ENCODE measurements at places on chromosomes 6 and 20. TPM values are rescaled to one million over a fixed set of nuclear protein-coding genes. Genes with fewer than 3 reads are reported as not detected.

DNA sequence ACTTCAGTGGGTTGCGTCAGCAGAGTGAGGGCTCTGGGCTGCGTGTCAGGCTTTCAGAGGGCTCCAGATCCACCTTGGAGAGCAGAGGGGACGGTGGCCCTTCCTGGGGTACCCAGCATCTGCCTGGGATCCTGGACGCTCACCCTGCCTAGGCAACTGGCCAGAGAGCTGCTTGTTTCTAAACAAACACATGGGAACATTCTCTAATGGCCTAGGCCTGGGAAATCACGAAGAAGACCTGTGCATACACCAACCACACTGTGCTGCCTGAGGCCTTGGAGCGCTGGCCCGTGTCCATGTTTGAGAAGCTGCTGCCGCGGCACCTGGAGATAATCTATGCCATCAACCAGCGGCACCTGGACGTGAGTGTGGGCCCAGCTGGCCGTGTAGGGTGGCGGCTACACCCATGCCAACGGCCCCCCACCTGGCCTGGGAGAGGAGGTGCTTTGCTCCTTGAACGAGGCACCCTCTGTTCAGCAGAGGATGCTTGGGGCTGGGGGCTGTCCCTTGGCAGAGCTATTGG is 32.2 kb downstream of the PYGB start:
- DNase-seq, result peak; percentile 29

SEMG1 gene
- total RNA-seq, result not detected

NKX2-2 gene
- total RNA-seq, result not detected

KCNK16 gene
- not detected for total RNA-seq

GRCh38 chr20:24608926-24609667 is 139.7 kb downstream of the SYNDIG1 start:
- DNase-seq, result no peak

CLPSL2 gene
- not detected for total RNA-seq

- no peak for DNase-seq
Measured at GRCh38 chr6:33677143-33677660, 34.3 kb downstream of the UQCC2 start.

CFAP206 gene
- total RNA-seq, result not detected

GRCh38 chr20:2817341-2817726 is 1.2 kb downstream of the TMEM239 start:
- no peak for DNase-seq

XKR7 gene
- total RNA-seq, result 0.02 TPM

DNA sequence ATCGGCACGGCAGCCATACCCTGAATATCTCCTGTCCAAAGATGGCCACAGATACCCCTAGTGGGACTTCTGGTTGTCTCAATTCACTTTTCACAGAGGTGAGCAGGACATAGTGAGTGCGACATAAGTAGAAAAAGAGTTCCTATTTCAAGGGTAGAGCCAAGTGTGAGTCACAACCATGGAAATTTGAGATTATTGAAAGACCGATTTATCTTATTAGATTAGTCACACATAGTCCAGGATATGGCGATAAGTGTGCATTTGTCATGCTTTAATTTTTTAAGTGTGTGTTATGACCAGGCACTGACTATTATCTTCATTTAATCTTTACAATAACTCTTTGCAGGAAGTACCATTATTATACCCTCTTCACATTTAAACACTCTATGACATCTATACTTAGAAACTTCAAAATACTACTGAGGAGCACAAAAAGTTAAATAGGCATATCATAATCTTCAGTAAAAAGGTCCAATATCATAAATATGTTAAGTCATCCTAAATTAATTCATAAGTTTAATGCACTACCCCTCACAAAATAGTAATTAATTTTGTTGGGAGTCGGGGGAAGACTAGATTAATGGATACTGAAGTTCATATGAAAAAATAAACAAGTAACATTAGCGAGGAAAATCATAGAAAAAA is 13.4 kb upstream of the TNFAIP3 start:
- no peak for DNase-seq

DNA sequence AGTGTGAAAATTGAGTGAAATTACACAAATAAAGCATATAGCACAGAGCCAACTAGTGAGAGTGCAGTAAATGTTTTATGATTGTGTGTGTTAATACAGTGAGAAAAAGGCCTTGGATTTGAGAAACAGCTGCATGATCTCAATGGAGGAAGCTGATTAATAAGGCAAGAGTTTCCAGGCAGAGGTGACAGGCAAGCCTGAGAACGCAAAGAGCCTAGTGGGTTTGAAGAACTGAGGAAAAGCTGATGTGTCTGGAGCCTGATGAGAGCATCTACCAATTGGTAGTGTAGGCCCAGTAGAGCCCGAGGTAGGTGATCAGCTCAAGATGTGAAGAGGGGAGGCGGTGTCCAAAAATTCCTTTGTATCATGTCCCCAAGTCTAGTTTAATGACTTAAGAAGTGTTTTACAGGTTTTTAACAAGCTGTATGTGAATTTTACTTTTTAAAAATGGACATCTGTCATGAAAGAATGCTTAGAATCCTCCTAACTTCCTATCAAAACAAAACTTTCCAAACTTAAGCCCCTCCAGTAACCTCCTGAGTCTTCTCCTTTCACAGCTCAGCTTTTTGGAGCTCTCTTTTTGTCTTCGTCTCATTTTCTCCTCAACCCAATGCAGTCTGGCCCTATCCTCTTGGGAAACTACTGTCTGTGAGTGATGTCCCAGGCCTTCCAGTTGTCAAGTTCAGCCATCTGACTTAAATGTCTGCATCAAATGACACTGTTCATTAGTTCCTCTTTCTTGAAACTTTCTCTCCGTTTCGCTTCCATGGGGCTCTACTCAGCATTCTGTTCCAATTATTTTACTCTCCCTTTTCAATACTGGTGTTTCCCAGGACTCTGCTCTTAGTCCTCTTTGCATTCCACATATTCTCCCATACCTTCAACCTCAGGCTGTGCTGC is 1.2 kb downstream of the CDC40 start:
- DNase-seq, result no peak

- no peak for DNase-seq
Measured at GRCh38 chr6:111861431-111861885, 11.8 kb downstream of the FYN start.

SLC22A7 gene
- not detected for total RNA-seq

DNA sequence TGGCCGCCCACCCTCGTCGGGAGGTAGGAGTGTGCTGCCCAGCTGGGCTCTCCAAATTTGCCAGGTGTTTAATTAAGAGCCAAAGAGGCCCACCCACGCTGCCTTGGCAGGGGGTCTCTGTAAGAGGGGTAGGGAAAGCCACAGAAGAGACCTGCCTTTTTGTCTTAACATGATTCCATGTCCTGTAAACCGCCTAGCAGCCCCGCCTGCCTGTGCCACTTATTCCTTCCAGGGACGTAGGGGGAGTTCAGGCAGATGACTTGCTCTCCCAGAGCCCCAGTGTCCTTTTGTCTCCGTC is 2.1 kb downstream of the FAM210B start:
- no peak for DNase-seq

WFDC10B gene
- total RNA-seq, result not detected

DNA sequence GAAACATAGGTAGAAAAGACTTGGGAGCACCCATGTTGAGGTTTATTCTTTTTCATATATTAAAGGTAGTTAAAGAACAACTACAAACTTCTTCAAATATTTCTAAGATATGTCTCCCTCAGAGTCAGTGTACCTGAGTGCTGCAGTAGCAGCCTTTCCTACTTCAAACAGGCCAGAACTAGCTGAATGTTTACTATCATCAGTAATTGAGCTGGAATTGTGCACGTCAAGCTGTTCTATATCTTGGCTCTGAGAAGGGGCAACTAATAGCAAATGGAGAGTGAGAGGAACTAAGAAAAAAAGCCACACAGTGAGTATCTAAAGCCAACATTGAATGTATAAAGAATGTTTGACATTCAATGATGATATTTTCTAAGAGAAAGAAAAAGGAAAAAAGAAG is 21.7 kb downstream of the MTCL3 start:
- no peak for DNase-seq

- no peak for DNase-seq
Measured at GRCh38 chr6:15430931-15431405, 185.1 kb downstream of the JARID2 start.

DNA sequence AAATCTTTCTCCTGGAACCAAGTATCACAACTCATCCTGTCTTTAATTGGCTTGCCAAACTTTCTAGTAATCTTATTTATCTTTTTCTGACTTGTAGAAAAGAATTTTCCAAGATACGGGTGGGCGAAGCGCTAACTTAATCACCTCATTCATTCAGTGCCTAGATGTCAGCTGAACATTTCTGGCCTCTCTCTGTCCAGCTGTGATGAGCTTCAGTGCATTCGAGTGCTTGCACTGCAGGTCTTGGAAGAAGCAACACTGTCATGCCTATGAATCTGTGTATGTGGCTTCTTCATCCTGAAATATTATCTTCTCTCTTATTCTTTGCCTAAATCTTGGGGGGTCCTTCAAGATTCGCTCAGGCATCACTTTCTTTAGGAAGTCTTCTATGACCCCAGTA is 16.3 kb upstream of the ENPP1 start:
- no peak for DNase-seq

SFTA2 gene
- not detected for total RNA-seq

ADAM33 gene
- 2.9 TPM for total RNA-seq

GRCh38 chr20:54140486-54140885 is 33.3 kb downstream of the CYP24A1 start:
- no peak for DNase-seq

GRCh38 chr6:3205913-3206312 is 21.5 kb downstream of the TUBB2B start:
- DNase-seq, result no peak

DNA sequence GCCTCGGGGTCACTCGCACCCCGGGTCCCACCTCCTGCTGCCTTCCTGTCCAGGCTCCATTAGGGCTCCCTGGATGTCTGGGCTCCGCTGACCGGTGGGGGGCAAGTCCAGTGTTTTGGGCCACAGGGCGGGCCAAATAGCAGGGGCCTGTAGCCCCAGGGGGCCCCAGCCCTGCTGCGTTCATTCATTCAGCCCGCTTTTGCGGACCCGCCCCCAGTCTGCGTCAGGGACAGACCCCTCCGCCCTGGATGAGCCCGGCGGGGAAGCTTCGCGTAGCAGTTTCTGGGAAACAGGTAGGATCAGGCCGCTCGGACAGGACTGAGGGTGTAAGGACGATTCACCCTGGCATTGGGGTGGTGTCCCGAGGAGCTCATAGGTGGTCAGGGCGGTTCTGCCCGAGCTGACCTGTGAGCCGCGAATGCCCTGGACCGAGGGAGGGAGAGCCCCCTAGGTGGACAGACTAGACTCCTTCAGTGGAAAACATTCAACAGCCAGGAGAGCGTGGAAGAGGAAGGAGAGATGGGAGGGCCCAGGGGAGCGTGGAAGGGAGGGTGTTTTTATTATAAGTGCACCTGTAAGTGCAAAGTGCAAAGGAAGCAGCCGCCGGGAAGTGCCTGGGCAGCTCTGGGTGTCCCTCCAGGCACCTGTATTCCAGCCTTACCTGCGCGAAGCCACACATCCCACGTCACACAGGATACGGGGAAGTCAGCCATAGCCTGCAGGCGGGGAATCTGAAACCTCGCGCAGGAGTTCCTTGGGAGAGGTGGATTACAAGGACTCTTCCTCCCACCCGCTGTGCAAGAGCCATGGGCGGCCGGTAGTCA is 662 bp downstream of the ENTPD6 start:
- DNase-seq, result peak; percentile 77

- no peak for DNase-seq
Measured at GRCh38 chr6:114558153-114558552, 215.3 kb upstream of the HS3ST5 start.
